ENCODE measurements at places on chromosomes 13 and 19.

- H3K4me3 ChIP-seq, result no peak overlapping the region
- no peaks in the 10 kb centered on the region for H3K36me3 ChIP-seq
- H3K27ac ChIP-seq, result no peak overlapping the region
- peaks cover 16% of the 10 kb centered on the region for H3K27me3 ChIP-seq
These were observed 14.5 kb upstream of the ATP11A start for GRCh38 chr13:112675366-112675756.

DNA sequence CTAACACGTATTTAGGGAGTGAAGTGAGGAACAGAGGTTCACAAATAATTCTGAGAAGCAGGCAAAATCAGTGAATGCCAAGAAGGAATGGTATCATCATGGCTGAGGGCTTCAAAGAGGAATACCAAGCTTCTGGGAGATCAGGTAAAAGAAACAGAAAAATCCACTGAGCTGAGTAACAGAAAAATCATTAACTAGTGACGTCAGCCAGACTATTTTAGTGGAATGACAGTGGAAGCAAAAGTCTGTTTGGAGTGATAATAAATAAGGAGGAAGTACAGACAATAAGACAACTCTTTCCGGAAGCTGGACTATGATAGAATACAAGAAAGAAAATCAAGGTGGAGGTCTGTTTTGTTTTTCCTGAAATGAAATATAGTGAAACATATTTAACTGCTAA is 83.5 kb downstream of the SACS start:
- no peaks in the 10 kb centered on the region for H3K4me1 ChIP-seq
- H3K27me3 ChIP-seq, result no peaks in the 10 kb centered on the region
- H3K4me3 ChIP-seq, result no peak overlapping the region

- no peak overlapping the region for H3K27ac ChIP-seq
- no peaks in the 10 kb centered on the region for H3K27me3 ChIP-seq
- H3K36me3 ChIP-seq, result peaks cover 29% of the 10 kb centered on the region
- H3K4me1 ChIP-seq, result peaks cover 20% of the 10 kb centered on the region
- H3K4me3 ChIP-seq, result peak overlapping the region; percentile 52
These were observed 12.7 kb downstream of the EGLN2 start for GRCh38 chr19:40811478-40812341.

DNA sequence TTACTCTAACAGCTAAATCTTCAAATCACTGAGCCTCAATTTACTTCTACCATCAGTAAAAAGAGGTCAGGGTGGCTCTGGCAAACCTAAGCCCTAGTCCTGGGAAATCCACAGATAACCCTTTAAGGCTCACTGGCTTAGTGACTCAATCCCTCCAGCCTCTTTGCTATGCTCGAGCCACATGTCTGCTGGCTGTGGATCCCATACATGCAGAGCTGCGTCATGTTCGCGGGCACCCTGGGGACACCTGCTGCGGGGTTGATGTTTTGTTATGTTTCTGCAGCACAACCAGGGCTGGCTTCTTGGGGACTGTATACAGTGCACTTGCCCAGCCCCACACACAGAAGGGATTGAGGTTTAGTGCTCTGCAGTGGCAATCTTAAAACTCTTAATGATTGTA is 41.6 kb upstream of the C13orf42 start:
- H3K27ac ChIP-seq, result no peak overlapping the region
- H3K4me3 ChIP-seq, result no peak overlapping the region
- no peak for DNase-seq

DNA sequence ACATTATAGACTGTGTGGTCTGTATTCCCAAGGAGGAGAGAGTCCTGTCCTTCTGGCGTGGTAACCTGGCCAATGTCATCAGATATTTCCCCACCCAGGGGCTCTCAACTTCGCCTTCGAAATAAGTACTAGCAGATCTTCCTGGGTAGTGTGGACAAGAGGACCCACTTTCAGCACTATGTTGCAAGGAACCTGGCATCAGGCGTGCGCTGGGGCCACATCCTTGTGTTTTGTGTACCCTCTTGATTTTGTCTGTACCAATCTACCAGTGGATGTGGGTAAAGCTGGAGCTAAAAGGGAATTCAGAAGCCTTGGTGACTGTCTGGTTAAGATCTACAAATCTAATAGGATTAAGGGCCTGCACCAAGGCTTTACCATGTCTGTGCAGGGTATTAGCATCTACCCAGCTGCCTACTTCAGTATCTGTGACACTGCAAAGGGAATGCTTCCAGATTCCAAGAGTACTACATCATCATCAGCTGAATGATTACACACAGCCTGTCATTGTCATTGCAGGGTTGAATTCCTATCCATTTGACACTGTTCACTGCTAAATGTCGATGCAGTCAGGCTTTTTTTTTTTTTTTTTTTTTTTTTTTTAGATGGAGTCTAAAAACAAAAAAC is 148.0 kb downstream of the PRR20E start:
- H3K4me3 ChIP-seq, result no peak overlapping the region
- DNase-seq, result no peak
- H3K36me3 ChIP-seq, result no peaks in the 10 kb centered on the region
- H3K27ac ChIP-seq, result no peak overlapping the region

- no peak overlapping the region for H3K27ac ChIP-seq
- no peaks in the 10 kb centered on the region for H3K36me3 ChIP-seq
- H3K27me3 ChIP-seq, result no peaks in the 10 kb centered on the region
- no peak for DNase-seq
These were observed 64.2 kb downstream of the SIAH3 start for GRCh38 chr13:45787346-45787745.

GRCh38 chr19:10115392-10116084 is 4.0 kb downstream of the P2RY11 start:
- H3K27me3 ChIP-seq, result no peaks in the 10 kb centered on the region
- peaks cover 59% of the 10 kb centered on the region for H3K36me3 ChIP-seq
- H3K4me1 ChIP-seq, result peaks cover 12% of the 10 kb centered on the region
- no peak overlapping the region for H3K4me3 ChIP-seq
- H3K27ac ChIP-seq, result no peak overlapping the region

DNA sequence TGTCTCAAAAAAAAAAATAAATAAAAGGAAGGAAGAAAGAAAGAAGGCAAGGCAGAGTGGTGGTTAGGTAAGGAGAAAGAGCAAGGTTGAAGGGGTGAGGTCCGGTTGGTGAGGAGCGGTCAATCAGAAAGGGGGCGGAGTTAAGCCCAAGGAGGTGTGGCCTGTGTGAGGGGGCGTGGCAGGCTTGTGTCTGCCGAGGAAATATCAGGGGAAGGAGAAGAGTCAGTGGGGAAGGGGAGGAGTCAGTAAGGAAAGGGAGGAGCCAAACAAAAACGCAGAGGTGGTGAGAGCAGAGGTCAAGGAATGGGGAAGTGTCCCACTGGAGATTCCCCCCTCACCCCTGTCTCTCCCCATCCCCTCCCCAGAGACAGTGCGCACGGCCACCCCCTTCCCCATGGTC is 5.9 kb downstream of the CACNG7 start:
- no peaks in the 10 kb centered on the region for H3K36me3 ChIP-seq
- peaks cover 7% of the 10 kb centered on the region for H3K27me3 ChIP-seq
- no peak for DNase-seq
- no peak overlapping the region for H3K27ac ChIP-seq
- H3K4me3 ChIP-seq, result no peak overlapping the region

DNA sequence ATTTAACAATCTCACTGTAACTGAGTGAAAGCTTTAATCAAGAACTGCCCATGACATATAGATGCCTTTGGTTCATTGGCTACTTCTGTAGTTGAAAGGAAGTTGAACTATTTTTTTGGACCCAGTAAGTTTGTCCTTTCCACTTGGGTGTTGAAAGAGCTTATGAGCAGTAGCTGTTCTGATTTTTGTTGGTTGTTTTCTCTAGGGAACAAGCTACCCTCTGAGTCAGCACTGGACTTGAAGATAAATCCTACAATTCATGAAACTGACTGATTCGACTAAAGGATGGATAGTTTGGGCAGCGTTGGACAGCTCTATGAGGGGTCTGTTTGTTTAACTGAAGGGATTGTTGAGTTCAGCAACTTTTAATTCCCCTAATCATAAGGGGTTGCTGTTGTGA is 101.0 kb downstream of the PAN3 start:
- no peak for DNase-seq
- no peaks in the 10 kb centered on the region for H3K27me3 ChIP-seq
- no peaks in the 10 kb centered on the region for H3K36me3 ChIP-seq
- H3K27ac ChIP-seq, result no peak overlapping the region
- no peaks in the 10 kb centered on the region for H3K4me1 ChIP-seq

DNA sequence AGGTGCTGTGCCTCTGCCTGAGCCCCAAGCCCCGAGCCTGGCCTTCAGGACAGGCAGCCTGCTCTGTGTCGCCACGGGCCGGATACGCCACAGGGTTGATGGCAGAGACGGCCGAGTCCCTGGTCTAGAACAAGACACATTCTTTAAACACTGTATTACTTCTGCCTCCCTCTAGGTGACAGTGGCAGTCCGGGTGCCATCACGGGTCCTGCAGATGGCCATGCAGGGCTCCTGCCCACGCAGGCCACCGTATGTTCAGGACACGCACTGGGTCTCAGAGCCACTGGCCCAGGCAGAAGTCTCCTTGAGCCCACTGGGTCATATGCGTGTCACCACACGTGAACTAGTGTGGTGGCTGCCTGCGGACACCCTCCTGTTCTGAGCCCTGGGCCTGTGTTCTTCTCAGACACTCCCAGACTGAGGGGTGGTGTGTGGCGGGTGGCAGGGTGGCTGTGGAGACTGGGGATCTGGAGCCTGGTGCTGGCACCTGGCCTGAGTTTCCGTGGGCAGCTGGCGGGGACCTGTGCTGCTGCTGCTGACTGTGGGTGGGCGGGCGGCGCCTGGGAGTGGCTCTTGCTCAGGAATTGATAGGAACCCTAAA is 4.4 kb downstream of the PLEKHJ1 start:
- H3K4me1 ChIP-seq, result no peaks in the 10 kb centered on the region
- no peak overlapping the region for H3K27ac ChIP-seq
- H3K4me3 ChIP-seq, result no peak overlapping the region
- DNase-seq, result no peak
- H3K27me3 ChIP-seq, result no peaks in the 10 kb centered on the region
- H3K36me3 ChIP-seq, result peaks cover 27% of the 10 kb centered on the region

GRCh38 chr19:4319067-4319718 is 14.8 kb downstream of the FSD1 start:
- no peak overlapping the region for H3K27ac ChIP-seq
- no peak for DNase-seq
- no peak overlapping the region for H3K4me3 ChIP-seq
- no peaks in the 10 kb centered on the region for H3K4me1 ChIP-seq

- no peak for DNase-seq
- no peaks in the 10 kb centered on the region for H3K36me3 ChIP-seq
- no peaks in the 10 kb centered on the region for H3K27me3 ChIP-seq
- H3K4me3 ChIP-seq, result no peak overlapping the region
These were observed 48.5 kb downstream of the TDRD12 start for GRCh38 chr19:32767951-32768679.

DNA sequence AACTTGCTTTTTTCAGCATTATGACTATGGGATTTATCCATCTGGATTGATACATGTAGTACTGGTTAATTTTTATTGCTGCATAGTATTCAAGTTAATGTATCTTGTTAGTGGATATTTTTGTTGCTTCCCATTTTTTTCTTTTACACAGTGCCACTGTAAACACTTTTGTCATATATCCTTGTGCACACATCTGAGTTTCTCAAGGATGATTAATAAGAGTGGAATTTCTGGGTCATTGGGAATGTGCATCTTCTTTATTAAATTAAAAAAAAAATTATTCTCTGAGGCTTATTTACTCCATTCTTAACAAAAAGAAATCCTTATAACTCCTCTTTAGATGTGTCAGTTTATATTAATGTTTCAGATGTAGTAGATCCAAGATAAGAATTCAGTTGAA is 27.3 kb downstream of the B3GLCT start:
- no peak overlapping the region for H3K4me3 ChIP-seq
- no peak overlapping the region for H3K27ac ChIP-seq
- DNase-seq, result no peak
- no peaks in the 10 kb centered on the region for H3K4me1 ChIP-seq
- H3K36me3 ChIP-seq, result no peaks in the 10 kb centered on the region

GRCh38 chr13:74024856-74025255 is 109.3 kb downstream of the KLF12 start:
- H3K27ac ChIP-seq, result peak overlapping the region; percentile 86
- no peaks in the 10 kb centered on the region for H3K36me3 ChIP-seq
- no peak for DNase-seq
- H3K4me3 ChIP-seq, result no peak overlapping the region
- H3K4me1 ChIP-seq, result peaks cover 45% of the 10 kb centered on the region
- no peaks in the 10 kb centered on the region for H3K27me3 ChIP-seq

- DNase-seq, result peak; percentile 41
- peaks cover 4% of the 10 kb centered on the region for H3K27me3 ChIP-seq
These were observed 107.0 kb downstream of the RXFP2 start for GRCh38 chr13:31846182-31846938.

Measured in T-cell (primary cell).